Activated T-cell treated with anti-CD3 and anti-CD28 coated beads, Interleukin-2, amount 50 U/mL, for 48 hours (primary cell): ENCODE measurements at places on chromosomes 1 and 21.

DNA sequence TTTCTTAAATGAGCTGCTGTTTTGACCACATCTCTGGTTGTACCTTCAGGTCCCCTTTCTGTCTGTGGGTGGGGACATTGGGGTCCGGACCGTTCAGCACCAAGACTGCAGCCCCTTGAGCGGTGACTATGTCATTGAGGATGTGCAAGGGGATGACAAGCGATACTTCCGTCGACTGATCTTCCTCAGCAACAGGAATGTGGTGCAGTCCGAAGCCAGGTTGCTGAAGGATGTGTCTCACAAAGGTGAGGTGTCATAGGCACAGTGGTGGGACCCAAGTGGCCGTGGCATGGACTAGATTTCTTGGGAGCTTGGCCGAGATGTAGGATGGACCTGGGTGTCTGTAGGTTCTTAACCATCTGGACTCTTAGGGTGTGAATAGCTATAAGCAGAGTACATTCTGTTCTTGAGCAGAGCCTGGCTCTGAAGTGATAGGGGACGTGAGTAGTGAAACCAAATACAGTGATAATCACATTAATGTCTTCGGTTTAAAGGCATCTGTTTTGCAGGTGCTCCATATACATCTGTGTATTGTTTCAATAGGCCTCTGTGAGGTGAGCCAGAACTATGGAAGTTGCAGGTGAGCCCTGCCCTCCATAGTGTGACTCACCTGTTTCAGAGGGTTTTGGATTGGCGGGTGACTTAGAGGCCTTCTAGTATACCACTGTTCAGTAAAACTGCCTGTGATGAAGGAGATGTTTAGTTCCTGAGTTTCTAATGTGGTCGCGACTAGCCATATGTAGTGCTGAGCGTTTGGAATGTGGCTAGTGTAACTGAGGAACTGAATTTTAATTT is 6.4 kb downstream of the METTL13 start:
- no peak for DNase-seq

GRCh38 chr1:153779781-153780541 is 4.8 kb downstream of the SLC27A3 start:
- DNase-seq = no peak

- DNase-seq = no peak
Observed at GRCh38 chr1:26598890-26599289, 69.3 kb downstream of the RPS6KA1 start.

GRCh38 chr1:67429528-67430357 is 459 bp downstream of the SERBP1 start:
- DNase-seq = peak; percentile 61

GRCh38 chr1:235873045-235873444 is 6.3 kb upstream of the LYST start:
- no peak for DNase-seq

GRCh38 chr1:198168227-198168626 is 11.4 kb downstream of the NEK7 start:
- no peak for DNase-seq

DNA sequence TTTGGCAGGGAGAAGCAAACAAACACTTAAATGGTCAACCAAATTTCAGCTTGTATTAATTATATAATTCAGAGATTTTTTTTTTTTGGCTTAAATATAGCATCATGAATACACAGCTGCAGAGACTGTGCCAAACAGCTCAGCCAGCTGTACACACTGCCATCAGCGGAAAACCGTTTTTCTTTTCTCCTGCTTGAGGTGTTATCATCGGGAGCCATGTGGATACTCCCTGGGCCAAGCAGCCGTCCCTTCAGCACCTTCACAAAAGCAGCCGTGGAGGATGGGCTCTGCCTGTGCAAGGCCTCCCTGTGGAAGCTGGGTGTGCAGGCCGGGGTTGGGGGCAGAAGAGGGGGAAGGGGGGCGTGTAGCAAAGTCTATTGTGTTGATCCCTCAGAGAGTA is 85.0 kb downstream of the NUF2 start:
- DNase-seq = no peak

GRCh38 chr1:61156576-61157467 is 74.5 kb downstream of the NFIA start:
- DNase-seq = no peak

GRCh38 chr1:231020139-231020601 is 19.9 kb downstream of the FAM89A start:
- no peak for DNase-seq

DNA sequence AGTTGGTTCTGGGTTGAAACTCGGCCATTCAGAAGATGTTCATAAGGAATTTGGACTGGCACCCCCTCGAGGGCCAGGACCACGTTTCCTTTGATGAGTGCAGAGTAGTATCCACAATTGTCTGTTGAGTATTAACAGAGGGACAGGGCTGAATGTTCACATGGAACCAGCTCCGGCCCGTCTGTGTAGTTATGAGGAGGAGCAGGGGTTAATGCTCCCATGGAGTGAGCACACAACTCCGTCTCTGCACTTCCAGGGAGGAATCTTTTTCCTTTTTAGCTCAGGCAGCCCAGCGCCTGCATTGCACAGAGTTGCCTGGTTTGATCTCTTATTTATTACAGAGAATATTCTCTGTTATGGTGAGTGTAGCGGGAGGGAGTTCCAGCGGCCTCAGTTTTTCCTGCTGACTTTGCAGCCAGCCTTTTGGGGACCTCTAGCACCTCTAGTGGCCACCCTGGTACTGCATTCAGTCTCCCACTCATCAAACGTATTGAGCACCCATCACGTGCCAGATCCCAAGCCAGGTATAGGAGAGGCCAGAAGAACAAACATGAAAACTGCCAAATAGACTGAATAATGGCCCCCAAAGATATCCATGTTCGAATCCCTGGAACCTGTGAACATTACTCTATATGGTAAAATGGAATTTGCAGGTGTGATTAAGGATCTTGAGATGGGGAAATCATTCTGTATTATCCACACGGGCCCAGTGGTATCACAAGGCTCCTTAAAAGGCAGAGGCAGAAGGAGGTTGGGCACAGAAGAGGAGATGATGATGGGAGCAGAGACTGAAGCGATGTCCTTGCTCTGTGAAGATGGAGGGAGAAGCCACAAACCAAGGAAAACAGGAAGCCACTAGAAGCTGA is 167.7 kb upstream of the CSF3R start:
- peak; percentile 83 for DNase-seq

GRCh38 chr1:27392778-27393635 is 585 bp downstream of the GPR3 start:
- no peak for DNase-seq

GRCh38 chr1:193451001-193451400 is 264.6 kb upstream of the B3GALT2 start:
- DNase-seq = no peak
